Activated CD4-positive, alpha-beta T cell treated with anti-CD3 and anti-CD28 coated beads, Interleukin-2, Interleukin-6, amounts not matched to agents 100 ng/mL and 50 ng/mL, durations not matched to agents 16 hours and 8 hours (primary cell): ENCODE measurements at places on chromosomes 12 and 14.

DNA sequence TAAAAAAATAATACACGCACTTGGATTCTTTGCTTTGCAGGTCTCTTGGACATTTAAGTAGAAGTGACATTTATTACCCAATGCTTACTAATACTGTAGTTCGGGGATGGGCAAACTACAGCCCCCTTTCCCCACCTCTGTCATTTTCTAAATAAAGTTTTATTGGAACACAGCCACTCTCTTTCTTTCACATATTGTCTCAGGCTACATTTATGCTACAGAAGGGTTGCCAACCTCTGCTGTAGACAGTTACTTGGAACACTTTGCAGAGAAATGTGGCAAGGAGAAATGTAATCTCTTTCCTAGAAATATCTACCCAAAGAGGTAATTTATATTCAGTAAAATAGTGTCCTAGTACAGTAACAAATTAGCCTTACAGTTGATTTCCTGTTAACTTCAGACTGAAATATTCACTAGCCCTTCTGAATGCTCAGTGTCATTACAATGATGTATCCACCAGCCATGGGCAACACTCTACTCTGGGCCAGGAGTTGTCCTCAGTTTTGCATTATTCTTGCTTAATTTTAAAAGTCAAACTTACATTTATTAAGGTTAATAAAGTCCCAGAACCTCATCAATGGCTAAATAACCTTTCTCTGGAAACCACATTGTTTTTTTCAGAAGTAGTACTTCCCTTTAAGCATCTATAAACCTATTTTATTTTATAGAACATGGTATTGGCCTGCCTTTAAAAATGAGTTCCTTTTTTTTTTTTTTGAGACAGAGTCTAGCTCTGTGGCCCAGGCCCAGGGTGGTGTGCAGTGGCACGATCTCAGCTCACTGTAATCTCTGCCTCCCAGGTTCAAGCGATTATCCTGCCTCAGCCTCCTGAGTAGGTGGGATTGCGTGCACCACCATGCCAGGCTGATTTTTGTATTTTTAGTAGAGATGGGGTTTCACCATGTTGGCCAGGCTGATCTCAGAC is 269.6 kb upstream of the AMIGO2 start:
- DNase-seq: no peak

GRCh38 chr12:123942911-123943648 is 29.6 kb downstream of the CCDC92 start:
- DNase-seq: no peak

DNA sequence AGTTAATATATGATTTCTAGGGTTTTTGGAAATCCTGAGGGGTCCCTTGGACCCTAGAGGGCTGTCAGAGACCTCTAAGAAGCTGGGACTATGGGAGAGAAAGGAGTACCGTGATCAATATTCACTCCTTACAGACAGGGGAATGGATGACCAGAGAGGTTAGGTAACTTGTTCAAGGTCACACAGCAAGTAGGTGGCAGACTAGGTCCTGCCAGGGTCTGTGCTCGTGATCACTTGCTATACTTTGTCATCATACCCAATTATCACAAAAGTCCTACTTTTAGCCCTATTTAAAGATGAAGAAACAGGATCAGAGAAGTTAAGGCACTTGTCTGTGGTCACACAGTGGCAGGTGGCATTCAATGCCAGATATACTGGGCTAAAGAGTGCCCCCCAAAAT is 42.9 kb downstream of the WSCD2 start:
- no peak for DNase-seq

DNA sequence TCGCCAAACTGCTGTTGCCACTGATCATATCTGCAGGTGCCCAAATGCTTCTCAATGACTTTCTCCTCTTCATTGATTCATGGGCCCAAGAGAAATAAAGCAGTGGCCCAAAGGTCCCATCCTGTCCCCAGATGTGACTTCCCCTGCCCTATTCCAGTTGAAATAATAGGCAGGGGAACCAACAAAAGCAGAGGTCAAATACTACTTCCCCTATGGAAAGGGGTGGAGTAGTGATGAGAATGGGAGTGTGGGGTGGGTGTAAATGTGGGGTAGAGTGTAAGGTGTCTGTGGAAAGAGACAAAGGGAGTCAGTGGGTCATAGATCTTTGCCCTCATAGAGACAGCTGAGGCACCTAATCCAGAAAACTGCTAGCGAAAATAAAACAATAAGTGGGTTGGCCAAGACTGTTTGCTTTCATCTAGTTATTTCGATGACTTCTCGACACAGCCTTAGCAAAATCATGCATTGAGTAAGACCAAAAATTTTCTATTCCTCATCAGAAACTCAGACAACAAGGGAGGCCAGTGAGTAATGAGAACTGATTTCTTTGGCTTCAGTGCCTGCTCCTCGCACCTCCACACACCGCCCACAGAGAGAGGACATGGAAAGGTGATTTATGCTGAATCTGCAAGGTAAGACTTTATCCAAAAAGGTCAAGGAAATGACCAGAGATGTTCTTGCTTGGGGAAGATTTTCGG is 10.9 kb upstream of the IL22 start:
- no peak for DNase-seq

DNA sequence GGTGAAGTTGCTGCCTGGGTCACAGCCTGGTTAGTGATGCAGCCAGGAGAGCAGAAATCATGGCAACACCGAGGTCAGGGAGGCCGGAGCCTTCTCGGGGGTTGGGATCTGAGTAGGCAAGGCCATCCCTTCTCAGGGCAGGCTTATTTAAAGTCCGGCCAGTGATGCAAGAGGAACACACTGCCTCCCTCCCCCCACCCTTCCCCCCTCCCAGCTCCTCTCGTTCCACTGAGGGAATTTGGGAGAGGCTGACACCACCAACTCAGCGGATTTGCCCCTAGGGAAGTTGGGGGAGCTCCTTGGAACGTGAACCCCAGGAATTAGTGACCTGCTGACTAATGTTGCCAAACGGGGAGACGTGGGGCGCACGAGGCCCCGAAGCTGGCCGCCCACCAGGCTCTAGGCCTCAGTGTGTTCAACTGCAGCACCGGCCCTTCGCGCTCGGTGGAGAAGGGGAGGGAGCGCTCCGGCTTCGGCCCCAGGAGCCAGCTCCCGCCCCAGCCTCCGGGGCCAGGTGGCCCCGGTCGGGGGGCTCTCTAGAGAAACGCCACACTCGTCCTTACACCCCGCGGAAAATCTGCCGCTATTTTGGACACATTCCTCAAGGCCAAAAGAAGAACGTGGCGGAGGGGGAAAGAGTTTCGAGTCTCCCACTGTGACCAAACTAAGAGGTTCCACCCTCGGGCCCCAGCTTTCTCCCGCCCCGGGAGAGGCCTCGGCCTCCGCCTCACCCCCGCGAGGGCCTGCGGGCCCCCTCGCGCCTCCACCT is 1.6 kb downstream of the CTDSP2 start:
- DNase-seq: peak; percentile 48

GRCh38 chr12:67647181-67647798 is 1.3 kb upstream of the DYRK2 start:
- no peak for DNase-seq

DNA sequence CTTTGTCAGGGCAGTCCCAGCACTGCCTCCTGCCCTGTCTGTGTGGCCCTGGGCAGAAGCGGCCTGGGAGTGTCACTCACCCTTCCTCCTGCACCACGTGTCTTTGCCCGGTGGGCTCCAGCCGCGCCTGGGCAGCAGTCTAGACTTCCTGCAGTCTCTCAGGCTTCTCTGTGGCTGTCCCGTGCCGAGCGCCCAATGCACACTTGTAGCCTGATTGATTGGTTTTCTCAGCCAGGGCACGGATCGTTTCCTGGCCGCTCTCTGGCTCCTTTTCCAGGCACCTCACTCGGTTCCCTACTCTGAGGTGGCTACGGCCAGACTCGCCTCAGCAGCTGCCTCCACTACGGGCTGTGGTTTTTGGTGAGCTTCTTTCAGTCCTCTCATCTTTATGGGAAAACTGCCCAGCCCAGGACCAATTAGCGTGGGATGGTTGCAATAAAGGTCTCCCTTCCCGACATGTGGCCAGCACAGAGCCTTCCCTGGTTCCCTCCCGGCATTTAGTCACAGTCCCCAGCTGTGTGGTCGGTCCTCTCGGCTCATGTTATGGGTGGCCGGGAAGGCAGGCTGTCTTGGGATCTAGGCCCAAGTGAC is 133.1 kb downstream of the CACNA1C start:
- no peak for DNase-seq

DNA sequence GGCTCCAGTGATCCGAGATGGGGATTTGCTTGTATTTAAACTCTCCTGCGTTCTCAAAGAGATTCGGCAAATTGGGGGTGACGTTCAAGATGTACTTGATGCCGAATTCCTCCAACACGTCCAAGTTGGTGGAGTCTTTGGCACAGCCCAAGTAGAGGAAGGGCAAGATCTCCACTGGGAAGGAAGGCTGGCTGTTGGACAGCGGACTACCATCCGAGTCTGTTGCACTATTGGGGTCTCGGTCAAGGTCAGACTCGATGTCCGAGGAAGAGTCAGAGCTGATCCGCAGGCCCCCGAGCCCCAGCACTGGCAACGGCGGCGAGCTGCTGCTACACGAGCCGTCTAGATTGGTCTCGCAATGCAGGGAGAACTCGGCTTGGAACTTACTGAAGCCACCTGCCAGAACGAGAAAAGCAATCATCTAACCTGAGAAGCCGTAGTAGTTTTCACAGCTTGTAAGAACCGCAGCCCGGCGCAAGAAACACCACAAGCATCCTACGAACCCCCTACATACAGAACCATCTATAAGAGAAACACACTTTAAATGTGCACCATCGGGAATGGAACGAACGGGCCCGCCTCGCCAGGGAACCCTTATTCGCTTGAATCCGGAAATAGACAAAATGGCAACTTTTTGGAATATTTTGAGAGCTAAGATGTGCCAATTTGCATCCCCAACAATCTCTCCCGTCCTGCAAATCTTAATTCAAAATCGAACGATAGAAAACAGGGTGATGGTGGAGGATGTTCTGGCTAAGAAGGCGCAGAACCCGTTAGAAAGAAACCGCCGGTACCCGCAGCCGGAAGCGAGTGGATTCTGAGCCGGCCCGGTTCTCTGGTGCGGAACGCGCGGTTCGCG is 1.4 kb downstream of the DUSP6 start:
- DNase-seq: peak; percentile 24

- no peak for DNase-seq
Measured at GRCh38 chr12:42704810-42705401, 115.4 kb upstream of the PRICKLE1 start.

GRCh38 chr12:47816403-47817271 is 3.1 kb downstream of the HDAC7 start:
- DNase-seq: no peak

DNA sequence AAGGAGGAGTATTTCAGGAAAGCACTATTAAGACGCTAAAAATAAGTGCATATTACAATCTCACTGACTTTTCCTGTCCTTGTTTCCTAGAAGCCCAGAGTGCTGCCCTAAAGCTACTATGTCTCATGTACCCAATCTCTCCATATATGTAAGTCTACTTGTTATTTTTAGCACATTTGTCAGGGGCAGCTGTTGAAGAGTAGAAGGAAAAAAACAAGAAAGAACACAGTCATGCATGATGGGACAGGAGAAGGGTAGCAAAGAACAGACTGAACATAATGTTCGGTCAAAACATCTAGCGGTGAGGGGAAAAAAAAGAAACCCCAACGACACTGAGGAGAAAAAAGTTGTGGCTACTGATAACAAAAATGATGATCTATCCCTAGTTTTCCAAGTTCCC is 14.3 kb downstream of the YBX3 start:
- no peak for DNase-seq

- no peak for DNase-seq
Measured at GRCh38 chr14:68689511-68689910, 103.4 kb downstream of the ZFP36L1 start.

- no peak for DNase-seq
Measured at GRCh38 chr12:75882421-75882820, 149.2 kb downstream of the PHLDA1 start.

DNA sequence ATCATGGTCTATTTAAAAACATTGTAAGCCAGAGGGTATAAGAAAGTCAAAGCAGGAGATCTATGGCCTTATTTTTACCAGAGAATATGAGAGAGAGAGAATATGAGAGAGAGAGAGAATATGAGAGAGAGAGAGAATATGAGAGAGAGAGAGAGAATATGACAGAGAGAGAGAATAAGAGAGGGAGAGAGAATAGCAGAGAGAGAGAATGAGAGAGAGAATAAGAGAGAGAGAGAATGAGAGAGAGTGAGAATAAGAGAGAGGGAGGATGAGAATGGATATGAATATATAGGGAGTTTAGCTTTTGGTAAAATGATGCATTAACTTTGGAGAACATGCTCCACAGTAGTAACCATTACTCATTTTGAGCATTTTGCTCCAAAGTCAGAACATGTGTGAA is 48.0 kb upstream of the ALG10B start:
- DNase-seq: no peak

- no peak for DNase-seq
Measured at GRCh38 chr14:62101673-62102348, 339.6 kb downstream of the SNAPC1 start.

- no peak for DNase-seq
Measured at GRCh38 chr14:59588101-59588500, 11.5 kb upstream of the CCDC175 start.

DNA sequence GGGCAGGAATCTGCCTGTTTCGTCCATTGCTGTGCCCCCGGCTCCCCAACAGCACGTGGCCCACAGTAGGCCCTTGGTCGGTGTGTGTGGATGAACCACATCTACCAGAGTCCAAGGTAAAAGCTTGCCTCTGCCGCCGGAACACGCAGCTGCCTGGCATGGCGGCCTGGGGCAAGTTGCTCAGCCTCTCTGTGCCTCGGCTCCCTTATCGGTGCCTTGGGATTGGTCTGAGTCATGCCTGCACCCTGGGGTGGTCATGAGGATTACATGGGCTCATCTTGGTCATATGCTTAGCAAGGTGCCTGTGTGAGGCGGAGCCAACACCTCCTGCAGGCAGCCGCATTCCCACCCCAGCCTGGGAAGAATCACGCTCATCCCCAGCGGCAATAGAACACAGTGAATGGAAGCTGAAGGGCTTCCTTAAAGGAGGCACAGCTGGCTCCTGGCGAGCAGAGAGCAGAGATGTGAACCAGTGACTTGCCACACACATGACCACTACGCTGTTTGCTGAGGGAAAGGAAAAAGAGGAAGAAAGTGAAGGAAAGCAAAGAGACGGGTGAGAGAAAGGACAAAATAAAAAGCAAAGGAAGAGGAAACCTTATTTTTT is 5.5 kb upstream of the SCARB1 start:
- no peak for DNase-seq

- no peak for DNase-seq
Measured at GRCh38 chr14:75699331-75699730, 38.3 kb downstream of the TTLL5 start.

GRCh38 chr12:85507456-85507855 is 227.4 kb downstream of the ALX1 start:
- no peak for DNase-seq

GRCh38 chr12:8057839-8058238 is 8.3 kb downstream of the C3AR1 start:
- DNase-seq: no peak
